ENCODE measurements at places on chromosomes 1 and 21. TPM values are rescaled to one million over a fixed set of nuclear protein-coding genes. Genes with fewer than 3 reads are reported as not detected.

Gene LYPD8
- total RNA-seq, result not detected

Gene TOR1AIP2
- total RNA-seq, result 45.7 TPM

Gene FCRLB
- 0.35 TPM for total RNA-seq

Gene CHD1L
- 70.9 TPM for total RNA-seq

GRCh38 chr1:153557877-153558276, 7.8 kb downstream of the S100A2 start:
- no peak for DNase-seq

DNA sequence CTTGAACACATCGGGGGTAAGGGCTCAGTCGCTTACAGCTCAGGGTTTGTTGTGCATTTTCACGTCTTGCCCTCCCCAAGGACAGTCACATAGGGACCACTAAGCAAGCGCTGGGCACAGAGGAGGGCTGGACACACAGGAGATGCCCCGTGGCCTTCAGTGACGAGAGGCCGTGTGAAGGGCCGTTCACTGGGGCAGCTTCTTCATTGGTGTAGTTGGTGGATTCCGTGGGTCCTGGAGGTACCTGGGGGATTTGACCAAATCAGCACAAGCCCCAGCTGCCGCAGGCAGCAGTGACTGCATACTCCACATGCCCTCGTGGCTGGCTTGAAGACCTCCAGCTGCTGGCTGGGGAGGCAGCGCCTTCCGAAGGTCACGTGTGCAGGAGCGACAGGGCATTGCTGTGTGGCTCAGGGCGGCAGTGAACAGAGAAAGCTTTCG, 100.8 kb upstream of the C1orf174 start:
- no peak for DNase-seq

GRCh38 chr1:22420455-22421053, 31.1 kb upstream of the ZBTB40 start:
- DNase-seq, result peak; percentile 61

DNA sequence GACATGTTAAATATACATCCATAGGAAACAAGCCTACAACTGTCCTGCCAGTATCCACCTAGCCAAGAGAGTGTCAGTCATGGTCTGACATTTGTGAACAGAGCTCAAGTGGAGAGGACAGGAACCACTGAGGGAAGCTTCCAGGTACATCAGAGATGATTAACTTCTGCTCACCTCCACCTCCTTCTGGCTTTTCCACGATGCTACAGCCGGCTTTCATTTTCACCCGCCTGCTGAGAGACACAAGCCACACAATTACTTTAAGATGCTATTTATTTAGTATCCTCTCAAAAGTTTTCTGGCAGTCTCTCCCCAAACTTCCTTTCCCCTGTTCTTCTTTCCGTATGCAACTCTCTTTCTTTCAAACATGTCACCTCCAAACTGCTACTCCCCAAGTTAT, 2.1 kb downstream of the ETV3 start:
- peak; percentile 32 for DNase-seq

DNA sequence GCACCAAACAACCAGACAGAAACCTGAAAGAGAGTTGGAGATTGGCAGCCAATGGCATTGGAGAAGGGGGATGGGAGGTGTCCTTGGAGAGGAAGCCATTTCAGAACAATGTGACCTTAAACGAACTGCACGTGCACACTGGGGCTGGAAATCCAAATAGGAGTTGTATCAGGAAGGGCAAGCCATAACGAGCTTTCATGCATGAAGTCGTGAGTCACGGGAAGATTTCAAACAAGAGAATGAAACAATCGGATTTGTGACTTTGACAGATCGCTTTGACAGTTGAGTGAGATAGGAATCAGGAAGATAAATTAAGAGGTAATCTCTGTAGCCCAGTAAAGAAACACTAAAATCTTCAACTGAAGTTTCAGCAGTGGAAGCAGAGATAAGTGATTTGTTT, 445.8 kb upstream of the ZP4 start:
- no peak for DNase-seq

GRCh38 chr1:15810073-15810472, 2.6 kb upstream of the UQCRHL start:
- no peak for DNase-seq

- DNase-seq, result no peak
These were observed 136.0 kb downstream of the SNX7 start for GRCh38 chr1:98797506-98797905.

Data from activated CD4-positive, alpha-beta memory T cell treated with anti-CD3 and anti-CD28 coated beads, Interleukin-2, amount 10 ng/mL, durations not matched to agents 7 days and 5 days (primary cell).